ENCODE measurements at places on chromosomes 3 and 15.

DNA sequence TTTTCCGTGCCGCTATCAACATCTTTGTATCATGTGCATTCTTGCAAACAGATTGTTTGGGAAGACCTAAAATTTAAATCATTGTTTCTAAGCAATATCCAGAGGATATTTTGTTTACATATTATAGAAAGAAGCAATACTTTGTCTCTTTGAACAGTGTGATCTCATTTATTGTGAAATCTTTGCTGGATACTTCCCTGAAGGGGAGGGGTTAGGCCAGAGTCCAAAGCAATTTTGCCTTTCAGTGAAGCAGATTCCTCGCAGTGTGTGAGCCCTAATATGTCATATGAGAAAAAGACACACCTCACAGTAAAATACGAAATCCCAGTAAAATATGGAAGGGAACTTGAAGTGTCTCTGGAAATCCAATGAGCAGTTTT is 158.7 kb upstream of the SLCO3A1 start:
- peak; percentile 17 for DNase-seq

DNA sequence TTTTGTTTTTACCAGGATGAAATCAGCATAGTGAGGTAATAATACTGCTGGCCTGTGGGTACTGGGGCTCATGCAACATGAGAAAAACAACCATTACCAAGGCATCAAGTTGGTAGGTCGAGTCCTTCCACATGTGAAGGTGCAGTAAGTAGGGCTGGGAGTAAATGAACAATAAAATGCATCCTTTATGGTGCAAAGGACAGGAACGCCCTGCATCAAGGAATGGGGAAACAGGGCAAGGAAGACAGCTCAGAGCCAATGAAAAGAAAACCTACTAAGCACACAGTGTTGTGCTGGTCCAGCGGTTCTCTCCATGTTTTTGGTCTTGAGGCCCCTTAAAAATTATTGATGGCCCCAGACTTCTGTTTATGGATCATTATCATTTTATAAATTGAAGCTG is 168.5 kb upstream of the TPM1 start:
- no peak for DNase-seq

DNA sequence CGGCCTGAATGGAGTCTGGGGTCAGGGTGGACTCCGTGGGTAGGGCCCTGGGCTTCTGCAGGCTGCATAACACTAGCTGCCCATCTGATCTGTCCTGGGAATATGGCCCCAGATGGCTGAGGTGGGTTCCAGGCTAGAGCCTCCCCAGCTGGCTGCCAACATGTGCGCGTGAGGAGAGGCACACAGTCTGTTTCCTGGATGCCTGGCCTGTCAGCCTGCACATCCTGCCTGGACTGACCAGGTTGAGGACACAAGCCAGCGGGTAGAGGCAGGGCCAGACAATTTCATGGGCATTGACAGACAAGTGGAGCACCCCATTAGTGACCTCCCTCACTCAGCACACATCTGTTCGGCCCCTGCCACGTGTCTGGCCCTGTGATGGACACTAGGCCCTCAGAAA is 29.8 kb upstream of the RPL29 start:
- DNase-seq, result no peak

DNA sequence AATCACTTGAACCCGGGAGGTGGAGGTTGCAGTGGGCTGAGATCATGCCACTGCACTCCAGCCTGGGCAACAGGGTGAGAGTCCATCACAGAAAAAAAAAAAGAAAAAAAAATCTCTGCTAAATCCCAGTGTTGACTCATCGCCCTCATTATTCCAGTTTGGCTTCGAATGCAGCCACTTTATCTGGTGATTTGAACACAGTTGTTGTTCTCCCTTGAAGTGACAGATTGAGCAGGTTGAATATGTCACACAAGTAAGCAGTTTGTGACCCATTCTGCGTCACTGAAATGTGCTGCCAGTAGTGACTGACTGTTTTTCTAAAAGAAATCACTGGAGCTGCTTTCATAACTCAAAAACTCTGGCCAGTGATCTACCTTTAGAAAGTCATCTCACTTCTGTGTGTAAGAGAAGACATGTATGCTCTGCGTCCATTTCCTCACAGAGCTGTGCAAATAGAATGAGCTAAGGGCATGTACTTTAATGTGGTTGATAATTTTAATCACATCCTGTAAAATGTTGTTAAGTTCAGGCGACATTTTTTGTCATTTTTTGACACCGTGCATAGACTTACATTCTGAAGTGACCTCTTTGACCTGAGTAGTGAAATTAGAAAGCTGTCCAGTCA is 12.5 kb downstream of the DOCK3 start:
- DNase-seq, result no peak

DNA sequence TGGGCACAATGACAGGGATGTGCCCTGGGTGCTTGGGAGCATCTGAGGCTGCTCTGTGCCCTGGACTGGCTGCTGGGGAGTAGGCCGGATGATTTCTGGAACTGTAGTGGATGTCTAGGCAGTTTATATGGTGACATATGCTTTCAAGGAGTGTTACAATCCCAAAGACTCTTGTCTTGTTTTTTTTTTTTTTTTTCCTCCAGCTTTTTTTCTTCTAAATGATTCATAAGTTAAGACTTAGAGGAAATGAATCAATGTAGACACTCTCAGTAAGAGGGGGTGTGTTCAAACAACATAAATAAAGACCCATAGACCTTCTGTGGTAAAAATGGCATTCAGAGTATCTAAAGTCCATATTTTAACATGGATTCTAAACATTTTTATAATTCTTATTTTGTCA is 706.1 kb upstream of the GOLIM4 start:
- DNase-seq, result peak; percentile 19

DNA sequence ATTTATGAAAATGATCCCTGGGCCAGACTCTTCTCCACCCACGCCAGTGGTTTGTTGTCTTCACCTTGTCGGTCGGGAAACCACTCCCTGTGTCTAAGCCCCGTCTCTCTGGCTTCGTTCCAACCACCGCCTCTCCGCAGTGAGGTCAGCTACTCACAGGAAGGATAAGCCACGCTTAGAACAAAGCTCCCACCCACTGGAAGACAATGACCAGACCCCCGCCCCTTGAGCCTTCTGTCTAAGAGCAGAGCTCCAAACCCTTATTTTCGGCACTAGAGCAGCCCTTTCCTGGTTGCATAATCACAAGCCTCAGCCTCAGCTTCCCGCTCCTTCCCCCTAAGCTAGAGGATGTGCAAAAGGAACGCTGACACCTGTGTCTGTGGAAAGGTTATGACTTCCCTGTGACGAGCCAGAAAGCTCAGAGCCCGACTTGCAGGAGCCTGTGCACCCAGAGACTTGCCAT is 114.9 kb upstream of the MEF2A start:
- no peak for DNase-seq

- no peak for DNase-seq
Observed at GRCh38 chr15:69881766-69882165, 216.0 kb downstream of the TLE3 start.

DNA sequence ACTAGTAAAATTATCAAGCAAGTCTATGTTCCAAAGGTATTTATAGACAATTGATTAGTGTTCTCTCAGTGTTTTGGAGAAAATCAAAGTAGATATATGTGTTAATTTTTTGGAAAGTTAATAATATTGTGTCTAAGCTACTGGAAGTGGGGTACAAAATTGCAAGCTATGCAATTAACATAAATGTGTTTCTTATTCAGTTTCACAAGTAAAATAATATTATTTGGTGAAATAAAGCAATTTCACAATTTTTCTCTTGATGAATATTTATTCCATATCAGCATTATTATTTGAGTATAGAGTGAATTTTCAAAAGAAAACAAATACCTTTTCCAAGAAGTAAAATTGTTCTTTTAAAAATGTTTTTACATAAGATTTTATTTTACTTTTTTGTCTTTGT is 1047.7 kb downstream of the TBL1XR1 start:
- DNase-seq, result no peak

DNA sequence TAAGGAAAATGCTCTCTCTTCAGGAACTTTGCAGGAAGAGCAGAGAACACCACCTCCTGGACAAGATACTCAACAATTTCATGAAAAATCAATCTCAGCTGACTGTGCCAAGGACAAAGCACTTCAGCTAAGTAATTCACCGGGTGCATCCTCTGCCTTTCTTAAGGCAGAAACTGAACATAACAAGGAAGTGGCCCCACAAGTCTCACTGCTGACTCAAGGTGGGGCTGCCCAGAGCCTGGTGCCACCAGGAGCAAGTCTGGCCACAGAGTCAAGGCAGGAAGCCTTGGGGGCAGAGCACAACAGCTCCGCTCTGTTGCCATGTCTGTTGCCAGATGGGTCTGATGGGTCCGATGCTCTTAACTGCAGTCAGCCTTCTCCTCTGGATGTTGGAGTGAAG is 200.5 kb downstream of the AKAP13 start:
- no peak for DNase-seq

DNA sequence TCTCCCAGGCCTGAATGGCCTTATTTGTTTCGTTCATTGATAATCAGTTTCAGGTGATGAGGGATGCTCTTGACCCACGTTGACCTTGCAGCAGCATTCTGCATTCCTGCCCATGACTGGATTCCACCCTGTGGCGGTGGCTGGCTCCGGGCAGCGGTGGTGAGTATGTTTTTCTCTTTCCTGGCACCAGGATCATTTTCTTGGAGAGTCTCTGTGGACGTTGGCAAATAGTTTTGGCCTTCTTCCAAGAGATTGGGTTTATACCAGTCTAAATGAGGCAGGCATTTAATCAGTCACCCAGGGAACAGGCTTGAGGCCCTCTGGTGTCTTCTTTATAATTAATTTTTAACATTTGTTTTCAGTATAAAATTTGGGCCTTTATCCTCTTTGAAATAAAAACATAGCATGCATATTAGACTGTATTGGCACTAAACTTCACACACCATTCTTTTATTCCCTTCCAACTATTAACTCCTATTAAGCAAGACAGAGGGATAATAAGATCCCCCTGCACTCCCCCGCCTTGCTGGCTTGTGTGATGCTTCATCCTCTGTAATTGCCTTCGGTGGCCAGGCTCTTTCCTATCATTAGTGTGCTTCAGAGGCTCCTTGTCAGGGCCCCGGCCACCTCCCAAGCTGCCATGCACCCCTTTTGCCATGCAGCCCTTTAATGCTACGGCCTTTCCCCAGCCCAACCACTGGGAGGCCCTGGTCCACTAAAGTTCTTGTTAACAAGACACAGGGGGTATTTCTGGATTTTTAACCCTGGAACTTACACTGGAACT is 176.2 kb upstream of the TOPAZ1 start:
- DNase-seq, result no peak

GRCh38 chr3:12452361-12453330 is 31.6 kb upstream of the TSEN2 start:
- no peak for DNase-seq

DNA sequence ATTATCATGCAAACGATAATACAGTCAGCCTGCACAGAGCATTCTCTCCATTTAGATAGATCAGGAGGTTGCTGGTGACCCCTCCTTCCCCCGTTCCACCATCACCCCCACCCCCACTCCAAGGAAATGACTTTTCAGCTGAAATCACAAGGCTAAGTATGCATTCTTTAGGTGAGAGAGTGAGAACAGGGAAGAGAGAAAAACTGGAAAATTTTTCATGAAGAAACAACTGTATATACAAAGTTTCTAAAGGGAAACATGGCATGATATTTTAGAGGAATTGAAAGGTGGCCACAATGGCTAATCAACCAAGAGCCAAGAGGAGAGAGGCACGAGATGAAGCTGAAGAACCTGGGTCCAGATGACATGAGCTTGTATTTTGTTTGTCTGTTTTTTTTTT is 22.2 kb downstream of the BCL2A1 start:
- DNase-seq, result no peak

DNA sequence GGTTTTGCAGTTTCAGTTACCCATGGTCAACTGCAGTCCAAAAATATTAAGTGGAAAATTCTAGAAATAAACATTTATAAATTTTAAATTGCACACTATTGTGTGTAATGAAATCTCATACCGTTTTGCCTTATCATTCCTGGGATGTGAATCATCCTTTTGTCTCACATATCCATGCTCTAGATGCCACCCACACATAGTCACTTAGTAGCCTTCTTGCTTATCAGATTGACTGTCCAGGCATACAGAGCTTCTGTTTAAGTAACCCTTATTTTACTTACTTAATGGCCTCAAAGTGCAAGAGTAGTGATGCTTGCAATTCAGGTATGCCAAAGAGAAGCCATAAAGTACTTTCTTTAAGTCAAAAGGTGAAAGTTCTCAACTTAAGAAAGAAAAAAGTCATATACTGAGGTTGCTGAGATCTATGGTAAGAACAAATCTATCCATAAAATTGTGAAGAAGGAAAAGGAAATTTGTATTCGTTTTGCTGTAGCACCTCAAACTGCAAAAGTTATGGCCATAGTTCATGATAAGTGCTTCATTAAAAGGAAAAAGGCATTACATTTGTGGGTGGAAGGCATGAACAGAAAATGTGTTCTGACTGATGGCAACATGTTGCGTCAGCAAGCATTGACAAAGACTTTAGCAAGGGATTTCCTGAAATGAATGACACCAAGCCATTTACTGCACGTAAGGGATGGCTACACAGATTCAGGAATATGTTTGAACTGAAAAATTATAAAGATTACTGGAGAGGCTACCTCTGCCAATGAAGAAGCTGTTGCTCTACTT is 43.8 kb downstream of the SPATA16 start:
- DNase-seq, result no peak

GRCh38 chr3:149969110-149969939 is 1.4 kb downstream of the PFN2 start:
- DNase-seq, result peak; percentile 55

DNA sequence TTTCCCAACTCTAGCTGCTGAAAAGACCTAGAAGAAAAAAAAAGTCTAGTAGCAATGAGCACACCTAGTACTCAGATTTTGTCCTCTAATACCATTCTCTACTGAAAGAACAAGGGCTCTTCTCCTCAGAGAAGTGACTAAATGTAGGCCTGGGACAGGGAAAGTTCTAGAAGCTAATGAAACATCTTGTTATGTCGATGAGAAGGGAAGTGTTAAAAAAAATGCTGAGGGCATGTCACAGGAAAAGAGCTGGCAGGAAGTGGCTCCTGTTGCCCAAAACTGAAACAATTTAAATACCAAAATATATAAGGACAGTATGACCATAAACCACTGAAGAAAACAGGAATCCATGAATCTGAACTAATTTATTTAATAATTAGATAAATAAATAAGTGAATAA is 581.4 kb upstream of the TBL1XR1 start:
- DNase-seq, result no peak

GRCh38 chr3:54086652-54087405 is 35.5 kb upstream of the CACNA2D3 start:
- DNase-seq, result no peak

DNA sequence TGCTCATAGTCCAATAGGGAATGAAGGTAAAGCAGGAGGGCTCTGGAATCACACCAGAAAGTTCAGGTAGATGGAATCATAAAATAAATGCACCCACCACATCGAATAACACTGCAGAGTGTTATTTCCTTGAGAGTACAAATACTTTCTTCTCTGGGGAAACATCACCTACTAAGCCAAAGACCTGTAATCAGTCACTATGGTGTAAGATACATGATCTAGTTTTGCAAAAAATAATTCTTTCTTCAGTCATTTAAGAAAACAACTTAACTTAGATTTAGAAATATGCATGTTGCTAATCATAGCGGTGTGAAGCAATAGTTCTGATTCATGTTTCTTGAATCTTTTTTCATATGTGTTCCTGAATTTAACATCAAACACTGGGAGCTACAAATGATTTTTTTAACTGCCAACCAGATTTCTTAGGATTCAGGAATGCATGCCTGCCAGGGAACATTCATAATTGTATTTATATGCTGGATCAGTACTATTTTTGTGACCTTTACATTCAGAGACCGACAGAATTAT is 40.2 kb upstream of the MEIS2 start:
- no peak for DNase-seq

Data from GM04504 (cell line).